ENCODE measurements at places on chromosomes 3 and 15.
A peak's percentile ranks its signal among the peaks of the same experiment; 100 is the strongest.

DNA sequence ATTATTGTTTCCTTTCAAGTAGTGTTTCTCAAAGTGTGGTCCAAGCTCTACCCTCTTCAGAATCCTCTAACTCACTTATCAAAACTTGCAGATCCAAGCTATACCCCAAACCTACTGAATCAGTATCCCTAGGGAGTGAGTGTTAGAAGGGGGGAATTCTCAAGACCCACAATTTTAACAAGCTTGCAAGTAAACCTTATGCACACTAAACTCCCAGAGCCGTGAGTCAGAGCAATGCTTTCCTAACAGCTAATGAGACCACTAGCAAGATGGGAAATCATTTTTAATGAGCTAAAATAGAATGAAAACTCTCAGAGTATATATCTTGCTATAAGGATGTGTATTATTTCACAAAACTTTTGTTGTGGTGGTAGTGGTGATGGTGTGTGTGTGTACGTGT, 41.1 kb upstream of the SRGAP3 start:
- DNase-seq: no peak

GRCh38 chr3:54262541-54262940, 140.2 kb downstream of the CACNA2D3 start:
- no peak for DNase-seq

GRCh38 chr3:72892870-72893269, 5.0 kb downstream of the GXYLT2 start:
- DNase-seq: no peak

DNA sequence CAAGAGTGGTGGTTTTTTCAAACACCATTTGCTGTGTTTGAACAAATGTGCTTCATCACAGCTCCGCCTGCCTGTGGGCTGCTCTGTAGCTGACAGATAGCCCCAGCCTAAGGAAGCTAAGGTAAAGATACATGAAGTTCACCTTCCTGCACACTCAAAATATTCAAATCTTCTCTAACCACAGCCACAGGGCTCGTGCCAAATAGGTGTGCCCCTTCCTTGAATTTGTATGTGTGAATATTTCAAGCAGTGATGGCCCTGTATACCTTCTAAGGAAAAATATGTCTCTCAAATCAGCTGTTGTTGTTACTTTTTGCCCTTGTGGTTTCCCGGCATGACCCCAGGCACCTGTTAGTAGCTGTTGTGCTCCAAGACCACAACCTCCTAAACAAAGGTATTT, 92.8 kb downstream of the CCNL1 start:
- no peak for DNase-seq

GRCh38 chr3:175386630-175387029, 527.5 kb downstream of the NAALADL2 start:
- no peak for DNase-seq

GRCh38 chr3:128597900-128598299, 52.7 kb downstream of the RPN1 start:
- DNase-seq: no peak

GRCh38 chr3:4986782-4987537, 7.7 kb downstream of the BHLHE40 start:
- peak; percentile 53 for DNase-seq

DNA sequence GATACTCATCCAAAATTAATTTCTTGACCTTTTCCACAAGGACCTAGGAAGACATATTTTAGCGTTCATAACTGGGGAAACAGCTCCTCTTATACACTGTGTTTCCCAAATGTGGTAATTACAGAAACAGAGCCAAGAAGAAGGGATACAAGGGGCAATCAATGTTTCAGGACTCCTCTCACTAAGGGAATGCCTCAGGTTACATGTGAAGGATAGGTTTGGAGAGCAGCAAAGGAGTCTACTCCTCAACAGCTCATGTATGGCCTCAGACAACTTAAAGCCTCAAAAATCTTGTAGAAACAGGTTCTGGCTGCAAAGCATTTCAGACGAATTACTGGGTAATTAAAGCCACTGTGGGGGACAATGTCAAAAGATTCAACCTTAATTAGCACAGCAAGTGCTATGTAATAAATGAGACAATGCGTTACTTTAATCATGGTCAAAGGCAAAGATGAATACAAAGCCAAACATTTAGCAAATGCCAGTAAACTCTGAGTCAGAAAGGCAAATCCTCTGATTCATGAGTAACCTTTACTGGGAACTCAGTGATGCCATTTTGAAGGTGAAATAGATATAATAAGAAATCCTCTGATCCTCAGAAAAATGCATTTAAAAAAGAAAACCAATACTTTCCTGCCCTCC, 1111.2 kb downstream of the TUSC7 start:
- DNase-seq: no peak

GRCh38 chr3:182533394-182533793, 259.9 kb upstream of the ATP11B start:
- DNase-seq: no peak

DNA sequence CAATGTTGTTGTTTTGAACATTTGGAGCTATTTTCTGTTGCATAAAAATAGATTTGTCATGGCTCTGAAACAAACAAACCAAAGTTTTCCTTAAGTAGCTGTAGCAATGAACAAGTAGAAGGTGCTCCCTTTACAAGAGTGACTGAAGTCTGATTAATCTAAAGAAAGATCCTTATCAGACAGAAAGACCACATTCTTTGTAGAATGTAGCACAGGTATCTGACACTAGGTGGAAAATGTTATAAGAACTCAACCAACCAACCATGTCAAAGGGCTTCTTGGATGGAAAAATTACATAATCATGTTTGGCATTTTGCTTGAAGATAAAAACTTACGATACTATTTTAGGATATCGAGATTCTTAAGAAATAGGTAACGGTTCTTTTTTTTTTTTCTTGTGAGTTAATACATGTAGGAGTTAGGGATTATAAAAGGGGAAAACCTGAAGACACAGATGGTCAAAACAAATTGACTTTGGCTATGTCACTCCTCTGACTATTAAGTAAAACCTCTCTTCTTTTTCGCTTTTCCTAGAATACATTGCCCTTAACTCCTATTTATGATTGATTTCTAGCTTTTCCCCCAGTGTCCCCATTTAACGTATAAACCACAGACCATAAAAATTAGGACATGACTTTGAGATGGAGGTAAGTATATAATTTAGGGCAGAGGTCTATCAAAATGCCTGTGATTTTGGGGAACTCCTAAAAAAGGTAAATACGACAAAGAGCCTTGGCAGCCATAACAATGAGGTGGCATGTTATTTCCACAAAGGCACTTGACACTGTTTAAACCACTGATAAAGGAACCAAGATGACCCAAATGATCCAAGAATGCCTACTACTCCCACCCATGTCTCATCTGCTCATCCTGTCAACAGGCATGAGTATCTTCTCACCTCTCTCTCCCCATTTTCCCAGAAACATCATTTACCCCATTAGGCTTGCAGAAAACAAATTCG, 72.0 kb downstream of the CCR4 start:
- no peak for DNase-seq

DNA sequence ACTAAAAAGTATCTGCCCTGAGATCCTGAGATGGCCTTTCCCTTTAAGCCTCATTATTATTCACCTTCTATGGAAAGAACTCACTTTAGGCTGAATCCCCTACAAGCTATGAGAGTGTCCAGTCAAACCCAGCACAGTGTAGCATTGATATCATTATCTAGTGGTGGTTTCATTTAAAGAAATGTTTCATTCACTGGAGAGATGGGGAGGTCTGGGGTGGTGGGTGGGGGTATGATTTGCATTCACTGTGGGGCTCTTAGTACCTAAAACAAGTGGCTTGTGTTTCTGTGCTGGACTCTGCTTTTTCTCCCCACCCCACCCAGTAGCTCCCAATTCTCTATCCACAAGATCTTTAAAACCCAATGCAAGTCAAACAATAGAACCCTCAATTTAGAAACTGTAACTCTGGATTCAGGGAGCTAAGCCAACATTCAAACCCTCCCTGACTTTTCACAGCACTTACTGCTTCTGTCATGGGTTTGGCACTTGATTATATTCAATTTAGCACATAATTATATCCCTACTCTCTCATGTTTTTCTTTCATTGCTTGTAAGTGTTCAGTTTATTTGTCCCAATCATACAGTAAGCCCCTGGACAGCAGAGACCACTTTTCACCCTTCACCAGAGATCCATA, 310.5 kb upstream of the THBS1 start:
- DNase-seq: no peak

DNA sequence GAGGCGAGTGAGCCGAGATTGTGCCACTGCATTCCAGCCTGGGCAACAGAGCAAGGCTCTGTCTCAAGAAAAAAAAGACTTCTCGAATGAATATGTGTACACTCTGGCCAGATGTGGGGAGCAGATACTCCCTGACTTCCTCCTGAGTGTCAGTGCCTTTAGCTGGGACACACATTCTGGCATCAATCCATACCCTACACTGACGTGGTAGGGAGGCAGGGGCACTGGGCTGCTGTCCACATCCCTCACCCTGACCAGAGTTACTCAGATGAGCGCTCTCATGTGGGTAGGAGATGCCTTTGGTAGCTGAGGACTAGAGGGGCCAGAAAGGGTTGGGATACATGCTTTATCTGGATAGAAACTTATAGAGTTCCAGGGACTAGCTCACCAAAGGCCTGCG, 15.6 kb downstream of the LIMD1 start:
- no peak for DNase-seq

GRCh38 chr3:27138562-27138961, 230.6 kb downstream of the NEK10 start:
- DNase-seq: no peak

DNA sequence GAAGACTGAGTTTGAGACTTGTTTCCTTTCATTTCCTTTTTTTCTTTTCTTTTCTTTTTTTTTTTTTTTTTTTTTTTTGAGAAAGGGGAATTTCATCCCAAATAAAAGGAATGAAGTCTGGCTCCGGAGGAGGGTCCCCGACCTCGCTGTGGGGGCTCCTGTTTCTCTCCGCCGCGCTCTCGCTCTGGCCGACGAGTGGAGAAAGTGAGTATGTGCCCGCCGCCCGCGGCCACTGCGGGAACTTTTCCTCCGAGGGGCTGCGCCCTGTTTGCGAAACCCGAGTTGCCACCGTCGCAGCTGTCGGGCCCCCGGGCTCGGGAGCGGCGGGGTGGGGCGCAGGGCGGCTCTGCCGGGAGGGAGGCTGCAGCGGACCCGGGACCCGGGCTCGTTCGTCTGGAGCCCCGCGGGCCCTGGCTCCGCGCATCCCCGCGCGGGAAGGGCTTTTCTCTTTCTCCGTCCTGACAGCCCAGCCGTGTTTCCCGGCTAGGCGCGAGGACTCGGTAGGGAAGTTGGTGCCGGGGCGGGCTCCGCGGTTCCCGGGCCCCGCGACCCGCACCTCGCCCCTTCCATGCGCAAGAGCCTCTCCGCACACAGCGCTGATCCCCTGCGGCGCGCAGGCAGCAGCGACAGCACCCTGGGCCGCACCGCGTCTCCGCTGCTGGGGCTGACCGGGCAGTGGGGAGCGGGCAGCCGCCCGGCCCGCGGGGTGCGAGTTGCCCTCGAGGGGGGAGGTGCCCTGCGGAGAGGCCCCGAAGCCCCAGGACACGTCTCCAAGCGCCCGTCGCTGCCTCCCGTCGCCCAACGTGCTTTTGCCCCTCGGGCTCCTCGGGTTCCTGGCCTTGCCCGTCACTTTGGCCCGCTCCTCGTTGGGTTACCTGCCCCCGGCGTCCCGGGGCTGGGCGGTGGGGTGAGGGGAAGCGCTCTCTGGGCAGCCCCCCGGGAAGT, 1.4 kb downstream of the IGF1R start:
- DNase-seq: peak; percentile 26

DNA sequence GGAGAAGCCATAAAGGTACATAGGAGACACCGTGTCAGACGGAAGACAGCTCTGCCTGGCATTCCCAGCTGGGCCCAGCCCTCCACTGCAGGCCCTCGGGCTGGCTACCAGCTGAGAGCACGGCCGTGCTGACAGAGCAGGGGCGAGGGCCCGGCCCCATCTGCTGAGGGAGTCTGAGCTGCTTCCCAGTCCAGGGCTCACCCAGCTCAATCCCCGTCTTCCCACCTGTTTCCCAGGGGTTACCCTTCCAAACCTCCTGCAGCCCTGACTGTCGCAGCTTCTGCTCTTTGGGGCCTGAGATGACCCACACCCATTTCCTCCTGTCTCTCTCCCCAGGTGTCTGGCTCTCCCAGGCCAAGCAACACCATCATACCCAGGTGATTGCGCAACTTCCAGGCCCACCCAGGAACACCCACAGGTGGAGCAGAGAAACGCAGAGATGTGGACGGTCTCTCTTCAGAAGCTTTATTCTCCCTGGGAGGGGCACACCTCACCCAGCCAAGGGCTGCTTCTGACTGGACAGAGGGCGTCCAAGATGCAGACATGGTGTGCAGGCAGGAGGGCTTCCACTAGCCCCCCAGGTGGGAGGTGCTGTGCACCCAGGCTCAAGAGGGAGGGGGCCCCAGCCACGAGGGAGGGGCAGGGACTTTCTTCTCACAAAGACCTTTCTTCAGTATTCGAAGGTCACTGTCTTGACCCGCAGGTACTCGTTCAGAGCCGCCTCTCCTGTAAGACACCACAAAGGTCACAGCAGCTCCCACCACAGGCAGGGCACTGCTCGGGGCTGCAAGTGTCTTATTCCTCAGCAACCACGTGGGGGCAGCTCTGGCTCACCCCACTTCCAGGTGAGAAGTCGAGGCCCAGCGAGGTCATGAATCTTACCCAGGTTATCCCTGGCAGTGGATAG, 19.4 kb upstream of the SLC41A3 start:
- peak; percentile 4 for DNase-seq

- no peak for DNase-seq
Measured at GRCh38 chr3:33115024-33115768, 1.4 kb downstream of the CRTAP start.

DNA sequence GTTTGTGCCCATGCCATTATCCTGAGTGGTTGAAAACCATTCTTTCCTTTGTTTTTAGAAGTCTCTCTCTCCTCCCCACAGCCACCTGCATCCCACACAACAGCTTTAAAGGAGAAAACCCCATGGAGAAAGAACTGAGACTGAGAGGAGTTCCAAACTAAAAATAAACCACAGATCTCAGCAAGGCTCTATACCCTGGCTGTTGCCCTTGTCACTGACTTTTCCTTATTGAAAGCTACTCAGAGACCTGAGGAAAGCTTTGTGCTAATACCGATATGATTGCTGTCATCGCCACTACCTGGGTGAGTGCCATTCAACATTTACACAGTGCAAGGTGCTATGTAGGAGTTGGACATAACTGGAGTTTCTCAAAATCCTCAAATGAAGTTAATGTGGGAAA, 55.5 kb upstream of the RASGRP1 start:
- no peak for DNase-seq

DNA sequence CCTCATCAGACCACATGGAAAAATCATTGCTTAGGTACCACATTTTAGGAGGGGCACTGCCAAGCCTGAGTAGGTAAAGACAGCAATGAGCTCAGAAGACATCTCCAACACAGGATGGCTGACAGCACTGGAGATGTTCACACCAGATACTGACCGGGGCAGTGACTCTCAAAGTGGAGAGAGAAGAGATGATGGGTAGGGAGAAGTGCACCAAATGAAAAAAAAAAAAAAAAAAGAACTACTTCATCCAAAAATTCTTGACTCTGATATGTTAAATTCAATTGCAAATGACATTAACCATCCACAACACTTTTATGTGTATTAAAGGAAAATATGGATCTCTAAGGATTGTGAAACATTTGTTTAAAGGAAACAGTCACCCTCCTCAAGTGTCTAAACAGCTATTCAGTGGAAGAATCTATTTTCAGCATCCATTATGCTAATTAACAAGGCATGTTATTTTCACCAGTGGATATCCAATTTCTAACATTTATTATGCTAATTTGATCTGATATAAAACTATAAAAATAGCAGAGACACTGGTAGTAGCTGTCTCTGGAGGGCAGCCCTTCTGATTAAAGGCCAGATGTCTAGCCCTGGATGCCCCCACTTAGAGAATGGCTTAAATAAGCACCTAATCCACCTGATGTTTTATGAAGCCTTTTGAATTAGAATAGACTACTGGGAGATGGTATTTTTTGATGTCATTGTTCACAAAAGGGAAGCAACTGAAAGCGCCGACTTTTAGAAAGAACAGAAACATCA, 48.2 kb upstream of the VGLL4 start:
- no peak for DNase-seq

GRCh38 chr15:83846847-83847246, 192.9 kb downstream of the ADAMTSL3 start:
- DNase-seq: no peak

Data from T-helper 17 cell (primary cell).